Dermis blood vessel endothelial cell (primary cell): ENCODE measurements at places on chromosomes 1 and 21.

DNA sequence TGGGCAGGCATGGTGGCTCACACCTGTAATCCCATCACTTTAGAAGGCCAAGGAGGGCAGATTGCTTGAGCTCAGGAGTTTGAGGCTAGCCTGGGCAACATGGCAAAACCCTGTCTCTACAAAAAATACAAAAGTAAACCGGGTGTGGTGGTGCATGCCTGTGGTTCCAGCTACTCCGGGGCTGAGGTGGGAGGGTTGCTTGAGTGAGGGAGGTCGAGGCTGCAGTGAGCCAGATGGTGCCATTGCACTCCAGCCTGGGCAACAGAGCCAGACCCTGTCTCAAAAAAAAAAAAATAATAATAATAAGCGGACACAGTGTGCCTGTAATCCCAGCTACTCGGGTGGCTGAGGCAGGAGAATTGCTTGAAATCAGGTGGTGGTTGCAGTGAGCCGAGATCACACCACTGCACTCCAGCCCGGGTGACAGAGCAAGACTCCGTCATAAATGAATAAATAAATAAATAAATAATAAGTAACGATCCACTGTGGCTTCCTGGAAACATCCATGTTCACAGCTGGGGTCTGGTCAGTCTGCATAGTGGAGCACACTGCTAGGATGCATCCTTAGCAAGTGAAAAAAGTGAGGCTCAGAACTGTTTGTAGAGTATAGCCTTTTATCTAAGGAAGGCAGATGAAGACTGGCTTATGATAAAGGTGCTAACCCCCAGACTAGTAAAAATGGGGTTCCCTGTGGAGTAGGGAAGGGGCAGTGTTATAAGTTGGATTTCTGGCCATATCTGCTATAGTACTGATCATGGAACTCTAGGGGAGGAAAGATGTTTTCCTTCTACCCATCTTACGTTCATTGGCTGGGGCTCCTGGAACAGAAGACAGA is 15.7 kb downstream of the PKNOX1 start:
- no peak for DNase-seq

GRCh38 chr1:235892734-235893413 is 26.2 kb upstream of the LYST start:
- DNase-seq = no peak

DNA sequence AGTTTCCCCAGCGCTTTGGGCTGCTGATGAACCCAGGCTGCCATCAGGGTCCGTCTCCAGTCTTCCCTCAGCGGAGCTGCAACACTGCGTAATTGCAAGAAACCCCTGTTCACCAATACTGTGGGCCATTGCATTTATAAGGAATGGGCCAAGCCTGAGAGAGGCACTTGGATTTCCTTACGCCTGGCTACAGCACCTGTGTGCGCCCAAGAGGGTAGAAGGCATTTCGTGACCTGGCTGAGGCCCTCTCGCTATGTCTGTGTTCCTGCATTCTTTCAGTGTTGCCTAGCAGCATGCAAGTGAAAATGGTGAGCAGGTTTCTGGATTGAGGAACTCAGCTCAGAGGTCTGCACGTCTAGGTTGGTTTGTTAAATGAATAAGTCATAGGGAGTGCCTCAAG is 12.0 kb upstream of the OR2W3 start:
- no peak for DNase-seq

DNA sequence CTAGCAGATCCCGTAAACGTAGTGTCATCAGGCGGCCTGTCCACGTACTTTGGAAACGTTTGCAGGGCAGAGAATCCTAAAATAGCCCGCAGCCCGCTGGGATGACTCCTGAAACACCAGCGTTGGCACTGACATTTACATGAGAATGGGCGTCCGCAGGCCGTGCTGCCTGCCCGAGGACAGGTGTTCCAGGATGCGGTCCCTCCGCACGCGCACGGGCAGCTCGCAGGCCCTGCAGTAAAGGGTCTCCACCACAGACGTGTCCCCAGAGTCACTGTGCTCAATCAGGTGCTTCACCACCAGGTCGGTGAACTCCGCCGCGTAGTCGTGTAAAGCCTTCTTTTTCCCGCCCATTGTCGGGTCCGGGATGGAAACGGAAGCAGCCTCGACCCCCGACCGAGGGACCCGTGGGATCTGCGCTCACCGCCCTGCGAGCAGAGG is 5.8 kb upstream of the CCDC27 start:
- no peak for DNase-seq

GRCh38 chr1:247373721-247374141 is 42.1 kb upstream of the ZNF496 start:
- peak; percentile 67 for DNase-seq
